Thoracic aorta (tissue), 2 donors: ENCODE measurements at places on chromosomes 16 and 17. TPM values are rescaled to one million over a fixed set of nuclear protein-coding genes. Genes with fewer than 3 reads are reported as not detected.

ERI2 gene
- total RNA-seq = 7.8 TPM

HSD17B1 gene
- 0.14 TPM for total RNA-seq

CES5A gene
- total RNA-seq = not detected

ICAM2 gene
- 46.6 TPM for total RNA-seq
